ENCODE measurements at places on chromosomes 5 and 9. TPM values are rescaled to one million over a fixed set of nuclear protein-coding genes. Genes with fewer than 3 reads are reported as not detected.
A peak's percentile ranks its signal among the peaks of the same experiment; 100 is the strongest.

Gene MAP1B
- 0.98 TPM for total RNA-seq

Gene POMT1
- 52.3 TPM for total RNA-seq

Gene CCL27
- total RNA-seq, result not detected

Gene IFNA21
- not detected for total RNA-seq

Gene ADRB2
- total RNA-seq, result 3.9 TPM

Gene ARID3C
- total RNA-seq, result not detected

Gene WNK2
- total RNA-seq, result 0.82 TPM

Gene CATSPER3
- 0.44 TPM for total RNA-seq

Gene BTNL8
- not detected for total RNA-seq

Gene FAM221B
- total RNA-seq, result not detected

DNA sequence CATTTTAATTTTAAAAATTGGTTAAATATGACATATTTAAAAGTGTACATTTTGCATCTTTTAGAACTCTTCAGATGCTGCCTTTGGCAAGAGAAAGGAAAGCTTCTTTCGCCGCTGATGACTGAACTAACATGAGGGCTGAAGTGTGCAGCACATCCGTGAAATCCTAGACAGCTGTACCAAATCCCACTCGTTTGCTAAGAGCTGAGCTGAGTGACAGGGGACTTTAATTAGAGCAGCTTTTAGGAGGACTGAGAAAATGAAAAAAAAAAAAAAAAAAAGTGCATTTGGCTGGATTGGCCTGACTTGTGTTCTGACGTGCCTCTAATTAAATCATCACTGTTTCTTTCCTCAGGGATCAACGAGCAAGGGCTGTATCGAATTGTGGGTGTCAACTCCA, 271.3 kb downstream of the ARHGAP26 start:
- no peak for DNase-seq

DNA sequence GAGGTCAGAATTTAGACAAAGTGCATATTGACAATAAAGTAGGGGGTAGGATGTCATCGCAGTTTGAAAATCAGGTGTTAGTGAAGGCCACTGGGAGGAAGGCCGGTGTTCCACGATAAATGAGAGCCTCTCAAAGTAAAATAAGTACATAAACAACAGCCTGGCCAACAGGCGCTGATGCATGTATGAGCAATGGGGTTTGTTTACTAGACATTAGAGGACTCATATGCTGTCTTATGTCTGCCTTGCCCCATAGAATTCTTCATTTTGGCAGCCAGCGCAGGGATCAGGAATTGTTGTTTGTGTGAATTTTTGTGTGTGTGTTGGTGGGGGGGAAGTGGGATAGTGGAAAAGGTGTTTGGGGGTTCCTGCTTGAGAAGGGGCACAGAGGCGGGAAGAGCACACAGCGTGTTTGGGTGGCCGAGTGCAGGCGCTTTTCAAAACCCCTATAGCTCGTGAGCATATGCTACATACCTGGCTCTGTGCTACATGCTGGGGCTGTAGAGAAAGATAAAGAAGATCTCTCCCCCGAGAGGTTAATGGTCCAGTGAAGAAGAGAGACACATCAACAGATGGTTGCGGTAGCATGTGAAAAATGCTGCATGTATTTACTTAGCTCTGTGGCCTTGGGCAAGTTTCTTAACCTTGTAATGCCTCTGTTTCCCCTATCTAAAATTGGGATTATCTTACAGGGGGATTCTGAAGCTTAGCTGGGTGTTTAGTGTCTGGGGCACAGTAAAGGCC, 11.5 kb downstream of the SNX30 start:
- no peak for DNase-seq

DNA sequence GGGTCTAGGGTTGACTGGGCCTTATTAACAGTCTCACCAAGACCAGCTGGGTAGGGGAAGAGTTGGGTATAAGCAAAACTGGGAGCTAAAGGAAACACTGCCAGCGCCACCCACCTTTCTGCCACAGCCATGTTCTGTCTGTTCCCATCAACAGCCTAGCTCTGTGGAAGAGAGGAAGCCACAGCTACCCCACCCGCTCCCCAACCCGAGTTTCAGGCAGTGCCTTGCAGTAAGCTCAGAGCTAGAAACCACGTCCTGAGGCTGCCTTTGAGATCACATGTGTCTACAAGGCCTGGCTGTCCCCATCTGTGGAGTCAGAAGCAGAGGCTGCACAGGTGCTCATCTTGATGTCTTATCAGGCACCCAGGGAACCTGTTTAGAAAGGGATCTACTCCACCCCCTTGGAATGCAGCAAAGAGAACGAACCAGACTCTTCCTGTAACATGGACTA, 15.3 kb downstream of the HNRNPH1 start:
- peak; percentile 55 for DNase-seq

DNA sequence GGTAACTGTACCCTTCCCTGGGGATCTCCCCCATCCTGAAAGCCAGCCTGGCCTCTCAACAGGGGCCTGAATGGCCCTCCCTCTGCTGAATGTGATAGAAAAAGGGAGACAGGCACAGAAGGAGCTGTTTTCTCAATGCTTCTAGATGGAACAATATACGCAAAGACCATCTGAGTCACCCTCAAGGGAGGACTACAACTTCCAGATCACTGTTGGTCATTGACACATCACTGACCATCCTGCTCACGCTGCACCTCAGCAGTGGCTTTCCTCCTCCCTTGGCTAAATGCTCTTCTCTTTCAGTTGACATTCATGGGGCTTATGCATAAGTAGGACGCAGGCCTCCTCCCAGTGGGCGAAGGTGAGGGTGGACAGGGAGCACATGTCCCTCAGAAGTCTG, 112.2 kb upstream of the SHB start:
- DNase-seq, result no peak

GRCh38 chr5:178209334-178210072, 5.2 kb downstream of the HNRNPAB start:
- DNase-seq, result no peak

DNA sequence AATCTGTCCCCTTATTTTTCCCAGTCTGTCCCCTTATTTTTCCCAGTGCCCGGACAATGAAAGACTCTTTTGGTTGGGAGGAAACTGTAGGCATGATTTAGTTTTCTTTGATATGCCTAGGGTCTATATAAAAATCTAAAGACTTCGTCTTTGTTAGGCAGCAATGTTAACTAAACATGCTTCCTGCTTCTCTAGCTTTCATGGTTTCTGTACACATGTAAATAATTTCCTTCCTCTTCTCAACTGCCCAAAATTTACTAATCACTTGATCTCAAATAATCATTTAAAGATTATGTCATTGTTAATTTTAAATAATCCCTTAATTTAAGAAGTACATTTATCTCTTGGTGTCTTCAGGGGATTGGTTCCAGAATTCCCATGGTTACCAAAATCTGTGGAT, 47.8 kb upstream of the RAPGEF6 start:
- no peak for DNase-seq

GRCh38 chr5:107153283-107153682, 517.5 kb downstream of the EFNA5 start:
- DNase-seq, result no peak

GRCh38 chr5:1387059-1387755, 42.3 kb upstream of the CLPTM1L start:
- no peak for DNase-seq

- no peak for DNase-seq
Observed at GRCh38 chr9:90124961-90125360, 517.7 kb downstream of the DIRAS2 start.

DNA sequence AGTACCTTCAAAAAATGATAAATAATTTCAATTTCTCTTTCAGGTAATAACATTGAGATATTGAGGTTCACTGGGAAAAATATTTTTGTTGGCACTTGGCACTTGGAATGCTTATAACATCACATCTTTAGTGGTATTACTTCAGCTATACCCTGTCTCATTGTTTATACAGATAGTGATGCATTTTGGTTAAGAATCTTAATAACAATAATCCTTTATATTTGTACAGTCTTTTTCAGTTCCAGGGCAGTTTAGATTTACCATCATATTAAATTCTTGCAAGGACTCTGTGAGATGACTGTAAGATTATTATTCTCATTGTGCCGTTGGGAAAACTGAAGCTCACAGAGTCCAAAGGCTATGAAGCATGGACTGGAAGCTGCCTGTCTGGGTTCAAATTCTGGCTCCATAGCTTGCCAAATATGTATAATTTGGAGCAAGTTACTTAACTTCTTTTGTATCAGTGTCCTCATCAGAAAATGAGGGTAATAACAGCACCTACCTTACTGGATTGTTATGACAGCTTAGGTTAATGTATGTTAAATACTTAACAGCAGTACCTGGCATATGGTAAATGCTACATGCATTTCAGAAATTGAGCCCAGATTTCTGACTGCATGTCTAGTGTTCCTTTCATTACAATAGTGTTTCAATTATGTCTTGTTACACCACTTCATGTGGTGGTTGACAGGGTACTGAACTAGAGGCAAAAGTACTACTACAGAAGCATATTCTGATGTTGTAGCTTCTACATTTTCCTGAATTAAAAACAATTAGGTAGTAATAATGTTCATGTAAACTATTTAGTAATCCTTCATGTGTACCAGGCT, 272.2 kb downstream of the PLK2 start:
- no peak for DNase-seq

DNA sequence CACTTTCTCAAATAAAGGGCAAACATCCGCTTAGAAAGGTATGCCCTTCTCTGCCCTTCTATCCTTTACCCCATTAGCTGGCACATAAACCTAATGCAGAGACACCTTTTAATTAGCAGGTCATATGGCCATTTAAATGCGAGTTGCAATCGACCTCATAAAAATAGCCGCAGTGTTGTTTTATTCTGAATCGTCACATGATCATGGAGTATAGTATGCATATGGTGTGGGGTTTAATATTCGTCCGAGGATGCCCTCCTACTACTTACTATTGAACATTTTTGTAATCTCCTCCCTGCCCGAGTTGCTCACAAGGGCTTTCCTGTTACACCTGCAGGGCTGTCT, 72.0 kb downstream of the PIK3R1 start:
- no peak for DNase-seq

GRCh38 chr5:135106136-135106535, 72.1 kb upstream of the PITX1 start:
- no peak for DNase-seq

GRCh38 chr9:128408963-128409431, 11.7 kb upstream of the CERCAM start:
- DNase-seq, result no peak

DNA sequence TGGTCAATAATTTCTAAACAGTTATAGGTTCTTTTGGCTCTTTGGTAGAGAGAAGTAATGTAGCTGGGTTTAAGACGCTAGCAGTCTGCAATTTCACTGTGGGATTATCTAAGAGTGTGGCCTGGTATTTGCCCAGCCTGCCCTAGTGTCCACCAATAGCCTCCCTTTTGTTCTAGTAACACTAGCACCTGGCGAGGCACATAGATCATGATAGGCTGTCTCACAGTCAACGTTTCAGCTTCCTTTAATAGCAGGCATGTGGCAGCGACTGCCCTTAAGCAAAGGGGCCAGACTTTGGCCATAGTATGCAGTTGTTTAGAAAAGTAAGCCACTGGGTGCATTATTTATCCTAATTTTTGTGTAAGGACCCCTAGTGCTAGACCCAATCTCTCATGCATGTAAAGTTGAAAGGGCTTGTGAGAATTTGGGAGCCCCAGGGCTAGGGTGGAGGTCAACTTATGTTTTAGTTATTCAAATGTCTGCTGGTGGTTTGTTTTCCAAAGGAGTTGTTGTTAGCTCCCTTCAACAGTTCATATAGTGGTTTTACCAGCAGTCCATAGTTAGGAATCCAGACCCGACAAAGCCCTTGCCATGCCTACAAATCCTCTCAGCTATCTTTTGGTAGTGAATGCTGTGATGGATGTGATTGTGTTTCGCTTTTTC, 274.3 kb downstream of the HTR1A start:
- no peak for DNase-seq

DNA sequence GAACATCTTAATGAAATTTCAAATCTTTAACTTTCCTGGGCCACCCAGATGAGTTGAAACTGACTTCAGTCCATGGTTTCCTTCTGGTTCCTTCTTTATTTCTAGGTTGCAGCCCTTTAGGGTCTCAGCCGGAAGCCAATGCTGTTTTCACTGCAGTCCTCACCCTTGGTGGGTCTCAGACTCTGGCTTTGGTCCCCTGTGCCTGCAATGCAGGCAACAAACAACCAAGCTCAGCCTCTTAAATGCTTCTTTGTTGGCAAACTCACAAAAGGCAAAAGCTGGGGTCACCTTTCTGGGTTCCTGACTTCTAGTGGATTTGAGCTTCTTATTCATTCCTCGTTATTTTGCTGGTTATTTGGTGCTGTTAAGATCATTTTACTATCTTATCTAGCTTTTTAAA, 19.3 kb upstream of the APC start:
- DNase-seq, result no peak

DNA sequence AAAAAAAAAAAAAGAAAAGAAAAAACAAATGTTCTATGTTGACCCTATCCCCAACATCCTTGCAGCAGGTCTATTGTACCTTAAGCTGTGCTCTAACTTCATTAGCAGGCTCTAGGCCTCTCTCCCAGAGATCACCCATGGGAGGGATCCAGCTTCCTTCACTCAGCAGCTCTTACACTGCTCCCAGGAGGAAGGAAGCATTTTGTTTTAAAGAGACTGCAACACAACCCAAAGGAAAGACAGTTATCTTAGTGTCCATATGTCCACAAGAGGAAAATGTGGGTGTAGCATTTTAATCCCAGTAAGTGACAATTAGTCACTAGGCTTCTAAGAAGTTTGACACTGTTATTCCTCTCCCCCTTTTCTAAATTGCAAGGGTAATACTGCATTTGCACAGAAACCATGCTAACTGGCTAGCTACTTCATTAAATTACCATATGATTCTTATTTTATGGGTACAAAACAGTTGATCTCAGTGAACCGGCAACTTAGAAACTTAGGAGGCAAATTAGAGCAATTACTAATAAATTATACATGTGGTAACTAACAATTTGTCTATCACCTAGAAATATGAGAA, 58.8 kb downstream of the MARCHF3 start:
- no peak for DNase-seq

- no peak for DNase-seq
Observed at GRCh38 chr5:137565450-137565849, 66.3 kb upstream of the SPOCK1 start.

- no peak for DNase-seq
Observed at GRCh38 chr5:35799753-35800152, 56.9 kb upstream of the IL7R start.

DNA sequence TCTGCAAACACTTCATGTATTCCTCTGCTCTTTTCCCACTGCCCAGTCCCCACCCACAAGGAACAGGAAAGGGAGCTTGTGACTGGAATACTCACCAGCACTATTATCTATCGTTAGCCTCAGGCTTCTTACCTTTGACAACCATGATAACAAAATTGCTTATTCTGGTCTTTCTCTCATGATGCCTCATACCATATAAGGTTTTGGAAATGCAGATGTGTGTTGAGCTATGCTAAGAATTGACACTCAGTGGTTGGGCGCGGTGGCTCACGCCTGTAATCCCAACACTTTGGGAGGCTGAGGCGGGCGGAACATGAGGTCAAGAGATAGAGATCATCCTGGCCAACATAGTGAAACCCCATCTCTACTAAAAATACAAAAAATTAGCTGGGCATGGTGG, 25.4 kb downstream of the SOX30 start:
- DNase-seq, result no peak

- no peak for DNase-seq
Observed at GRCh38 chr9:124780060-124780756, 3.3 kb downstream of the OLFML2A start.
